NCI-H2107 (cell line): ENCODE measurements at places on chromosomes 5 and 9.

- no peak for DNase-seq
Measured at GRCh38 chr9:131393622-131394463, at the start of gene PRRC2B. PRRC2B (plus strand) TSS chr9:131394086; CDS start chr9:131430145, 36,059 bp downstream.

- DNase-seq: no peak
Measured at GRCh38 chr5:1161833-1162229, 39.6 kb upstream of the SLC6A19 start.

GRCh38 chr5:127806776-127807175 is 103.6 kb downstream of the CCDC192 start:
- DNase-seq: no peak

- DNase-seq: no peak
Measured at GRCh38 chr5:177524539-177524900, 7.8 kb upstream of the DDX41 start.

DNA sequence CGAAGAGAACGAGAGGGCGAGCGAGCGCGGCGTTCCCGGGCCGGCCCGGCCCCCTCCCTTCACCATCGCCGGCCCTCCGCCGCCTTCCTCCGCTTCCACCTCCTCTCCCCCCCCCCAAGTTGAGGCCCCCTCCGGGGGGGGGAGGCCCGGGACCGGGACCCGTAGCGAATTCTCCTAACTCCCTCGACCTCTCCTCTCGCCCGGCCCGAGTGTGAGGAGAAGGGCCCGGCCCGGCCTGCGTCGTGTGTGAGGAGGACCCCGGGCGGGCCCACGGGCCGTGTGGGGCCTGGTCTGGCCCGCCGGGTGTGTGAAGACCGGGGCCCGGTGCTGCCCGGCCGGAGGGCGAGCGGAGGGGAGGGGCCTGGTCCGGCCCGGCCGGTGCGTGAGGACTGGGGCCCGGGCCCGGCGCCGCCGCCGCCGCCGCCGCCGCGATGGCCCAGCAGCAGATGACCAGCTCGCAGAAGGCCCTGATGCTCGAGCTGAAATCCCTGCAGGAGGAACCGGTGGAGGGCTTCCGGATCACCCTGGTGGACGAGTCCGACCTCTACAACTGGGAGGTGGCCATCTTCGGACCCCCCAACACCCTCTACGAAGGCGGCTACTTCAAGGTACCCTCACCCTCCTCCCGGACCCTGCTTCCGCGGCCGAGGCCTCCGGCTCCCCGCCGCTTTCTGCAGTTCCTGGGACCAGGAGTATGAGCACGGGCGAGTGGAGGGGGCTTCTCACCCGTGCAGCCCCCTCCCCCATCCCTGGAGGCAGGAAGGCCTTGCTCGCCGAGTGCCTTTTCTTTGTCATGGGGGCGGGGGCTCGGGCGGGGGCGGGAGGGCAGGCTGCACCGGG is 587 bp downstream of the UBE2R2 start:
- DNase-seq: no peak

GRCh38 chr9:70616228-70616990 is 202.0 kb upstream of the KLF9 start:
- no peak for DNase-seq

- DNase-seq: no peak
Measured at GRCh38 chr9:7910426-7911020, 110.9 kb upstream of the DMAC1 start.

GRCh38 chr5:74673011-74673790 is 11.8 kb upstream of the HEXB start:
- DNase-seq: no peak

DNA sequence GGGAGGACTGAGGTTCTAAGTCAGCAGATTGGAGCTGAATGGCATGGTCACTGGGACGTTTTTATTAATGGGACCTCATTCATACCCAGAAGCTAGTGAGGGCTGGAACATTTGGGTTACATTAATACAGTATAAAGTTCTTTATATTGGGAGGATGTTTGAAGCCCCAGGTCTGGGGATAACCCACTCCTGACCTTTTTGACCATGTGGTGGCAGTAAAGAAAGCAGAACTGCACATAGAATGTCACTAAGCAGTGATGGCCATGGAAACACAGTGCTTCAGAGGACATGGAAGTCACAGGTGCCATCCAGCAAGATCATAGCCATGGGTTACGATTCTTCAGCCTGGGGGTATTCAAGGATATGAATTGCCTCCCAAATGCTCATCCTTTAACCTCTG is 176.0 kb downstream of the ATP10B start:
- DNase-seq: no peak

DNA sequence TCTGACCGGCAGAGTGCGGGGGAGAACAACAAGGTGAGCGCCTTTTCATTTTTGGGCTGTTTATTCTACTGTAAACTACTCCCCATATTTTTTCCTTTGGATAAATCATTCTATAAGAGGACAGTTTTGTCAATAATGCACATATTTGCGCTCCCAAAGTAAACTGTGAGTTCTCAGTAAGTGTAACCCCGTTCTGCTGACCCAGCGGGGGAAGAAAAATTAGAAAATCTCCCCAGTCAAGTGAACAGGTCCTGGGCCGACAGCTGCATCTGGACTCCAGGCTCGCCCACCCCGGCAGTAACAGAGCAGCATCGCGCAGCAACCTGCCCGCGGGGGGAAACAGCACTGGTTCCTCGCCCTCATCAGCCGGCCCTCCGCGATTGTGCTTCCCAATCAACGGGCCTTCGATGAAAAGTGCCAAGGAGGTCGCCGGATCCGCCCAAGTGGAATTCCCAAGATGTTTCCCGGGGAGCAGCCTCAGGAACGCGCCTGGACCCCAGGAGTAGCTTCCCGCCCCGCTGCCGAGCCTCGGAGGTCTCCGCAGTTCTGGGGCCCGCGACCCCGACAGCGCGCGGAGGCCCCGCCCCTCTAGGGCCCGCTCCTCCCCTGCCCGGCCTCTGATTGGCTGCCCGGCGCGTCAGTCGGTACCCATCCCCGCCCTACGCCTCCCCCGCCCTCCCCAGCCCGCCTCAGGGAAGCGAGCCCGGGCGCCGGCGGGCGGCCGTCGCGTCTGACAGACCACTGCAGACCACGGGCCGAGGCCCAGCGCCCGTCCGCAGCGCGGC is at the start of gene OTULINL:
OTULINL (plus strand) TSS at position 687 of the 785 bp plus-strand sequence. CDS start 103 bp downstream, outside the sequence.
- peak; percentile 77 for DNase-seq

- DNase-seq: no peak
Measured at GRCh38 chr5:4579679-4580078, 560.5 kb upstream of the ADAMTS16 start.

DNA sequence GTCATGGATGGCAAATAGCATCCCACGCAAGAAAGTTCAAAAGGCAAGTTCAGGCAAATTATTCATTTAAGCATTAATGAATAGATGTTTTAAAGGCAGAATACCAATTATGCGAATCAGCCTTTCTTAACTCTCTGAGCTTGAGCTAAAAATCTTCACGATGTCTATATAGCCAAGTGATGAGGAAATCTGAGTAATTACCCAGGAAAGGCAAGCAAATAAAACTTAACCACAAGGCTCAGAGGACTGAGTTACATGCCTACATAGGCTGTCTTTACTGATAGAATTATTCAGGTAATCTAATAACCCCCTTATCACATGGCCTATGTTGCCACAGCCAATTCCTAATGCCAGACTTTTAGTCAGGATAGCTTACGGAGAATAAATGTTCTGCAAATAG is 120.8 kb upstream of the MTAP start:
- no peak for DNase-seq

DNA sequence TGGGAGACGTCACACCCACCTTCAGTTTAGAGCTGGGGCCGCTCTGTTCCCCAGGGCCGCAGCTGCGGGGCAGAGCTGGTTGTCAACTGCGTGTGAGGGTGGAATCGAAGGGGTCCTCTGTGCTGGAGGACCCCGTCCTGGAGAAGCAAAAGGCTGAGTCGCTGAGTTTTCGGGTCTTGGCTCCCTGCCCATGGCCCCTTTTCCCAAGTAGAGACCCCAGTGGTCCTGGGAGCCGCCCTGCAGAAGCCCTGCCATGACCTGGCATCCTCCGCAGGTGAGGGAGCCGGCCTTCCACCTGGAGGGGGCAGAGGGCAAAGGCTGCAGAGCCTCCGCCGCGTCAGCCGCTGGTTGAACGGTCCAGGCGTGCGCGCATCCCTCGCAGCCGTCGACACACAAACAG is 90.4 kb upstream of the COL5A1 start:
- no peak for DNase-seq

- DNase-seq: no peak
Measured at GRCh38 chr5:37771203-37771611, 68.6 kb downstream of the GDNF start.

DNA sequence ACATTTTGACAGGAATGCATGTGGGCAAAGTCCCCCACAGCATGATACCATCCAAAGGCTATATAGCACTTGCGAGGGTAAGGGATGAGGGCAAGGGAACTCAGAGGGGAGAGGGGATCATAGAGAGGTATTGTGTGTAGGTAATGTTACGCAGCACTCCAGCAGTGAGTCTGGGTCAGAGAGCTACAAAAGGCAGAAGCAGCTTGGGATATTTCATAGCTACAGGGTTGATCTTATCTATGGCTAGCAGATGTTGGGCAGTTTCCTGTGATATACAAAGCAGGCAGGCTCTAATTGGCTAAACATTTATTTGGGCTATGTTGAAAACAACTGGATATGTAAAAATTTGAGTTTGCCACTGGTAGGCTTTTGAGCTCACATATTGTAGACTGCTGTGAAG is 17.8 kb upstream of the SLCO4C1 start:
- no peak for DNase-seq

- DNase-seq: no peak
Measured at GRCh38 chr5:32031089-32031488, 143.0 kb downstream of the GOLPH3 start.

- DNase-seq: no peak
Measured at GRCh38 chr5:35540002-35540401, 77.7 kb upstream of the SPEF2 start.

DNA sequence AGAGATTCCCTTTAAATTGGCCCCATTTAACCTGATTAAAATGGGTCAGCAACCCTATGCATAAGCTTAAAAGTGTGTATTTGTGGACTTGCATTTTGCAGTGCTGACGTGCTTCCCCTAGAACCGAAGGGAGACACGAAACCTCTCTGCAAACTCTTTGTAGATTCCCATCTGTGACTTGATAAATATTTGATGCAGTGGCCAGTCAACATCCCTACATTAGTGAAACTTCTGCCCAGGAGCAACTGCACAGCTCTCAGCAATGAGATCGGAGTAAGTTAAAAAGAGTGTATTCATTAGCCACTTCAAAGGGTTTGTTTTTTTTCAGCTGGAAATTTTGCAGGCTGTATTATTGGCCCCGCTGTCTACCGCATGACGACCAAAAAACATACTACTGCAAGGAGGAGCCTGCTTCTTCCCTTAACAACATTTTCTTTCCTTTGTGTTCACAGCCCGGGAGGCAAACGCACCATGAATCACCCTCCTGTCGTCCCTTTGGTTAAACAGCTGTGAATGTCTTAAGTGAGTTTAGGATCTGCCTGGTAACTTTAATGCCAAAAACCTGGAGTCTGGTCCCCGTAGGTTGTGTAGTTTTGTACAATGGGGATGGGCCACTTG is 38.0 kb upstream of the TCERG1 start:
- no peak for DNase-seq

DNA sequence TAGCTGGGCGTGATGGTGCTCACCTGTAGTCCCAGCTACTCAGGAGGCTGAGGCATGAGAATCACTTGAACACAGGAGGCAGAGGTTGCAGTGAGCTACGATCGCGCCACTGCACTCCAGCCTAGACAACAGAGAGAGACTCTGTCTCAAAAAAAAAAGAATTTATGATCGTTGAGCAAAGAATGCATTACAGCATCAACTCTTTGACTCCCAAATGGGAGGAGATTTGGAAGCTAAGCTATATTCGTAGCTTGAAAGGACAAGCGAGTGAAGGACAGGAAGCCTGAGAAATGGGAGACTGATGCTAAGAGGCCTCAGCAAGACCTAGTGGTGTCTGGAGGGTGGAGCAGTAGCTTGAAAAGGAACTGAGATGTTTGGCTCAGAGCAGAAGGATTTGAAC is 10.3 kb upstream of the CCIN start:
- no peak for DNase-seq

DNA sequence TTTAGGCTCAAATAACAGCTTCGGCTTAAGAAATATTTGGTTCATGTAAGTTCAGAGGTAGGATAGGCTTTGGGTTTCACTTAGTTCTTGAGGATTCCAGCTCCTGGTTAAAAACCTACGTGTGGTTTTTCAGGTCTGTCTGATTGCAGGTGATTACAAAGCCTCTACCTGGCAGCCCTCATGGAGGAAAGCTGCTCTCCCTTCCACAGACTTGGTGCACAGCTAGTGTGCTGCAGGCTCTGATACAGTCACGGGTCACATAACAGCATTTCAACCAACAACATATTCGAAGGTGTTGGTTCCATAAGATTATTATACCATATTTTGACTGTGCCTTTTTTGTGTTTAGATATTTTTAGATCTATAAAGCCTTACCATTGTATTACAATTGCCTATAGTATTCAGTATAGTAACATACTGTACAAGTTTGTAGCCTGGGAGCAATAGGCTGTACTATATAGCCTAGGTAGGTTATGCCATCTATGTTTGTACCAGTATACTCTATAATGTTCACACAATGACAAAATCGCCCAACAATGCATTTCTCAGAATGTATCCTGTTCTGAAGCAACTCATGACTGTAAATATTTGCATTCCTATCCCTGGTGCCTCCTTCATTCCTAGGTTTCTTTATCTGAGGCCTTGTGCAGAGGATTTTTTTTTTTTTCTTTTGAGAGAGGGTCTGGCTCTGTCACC is 8.0 kb upstream of the DCP2 start:
- no peak for DNase-seq

- DNase-seq: no peak
Measured at GRCh38 chr5:82346399-82347165, 68.4 kb upstream of the RPS23 start.

- DNase-seq: no peak
Measured at GRCh38 chr5:154205441-154206117, 15.0 kb downstream of the GALNT10 start.

DNA sequence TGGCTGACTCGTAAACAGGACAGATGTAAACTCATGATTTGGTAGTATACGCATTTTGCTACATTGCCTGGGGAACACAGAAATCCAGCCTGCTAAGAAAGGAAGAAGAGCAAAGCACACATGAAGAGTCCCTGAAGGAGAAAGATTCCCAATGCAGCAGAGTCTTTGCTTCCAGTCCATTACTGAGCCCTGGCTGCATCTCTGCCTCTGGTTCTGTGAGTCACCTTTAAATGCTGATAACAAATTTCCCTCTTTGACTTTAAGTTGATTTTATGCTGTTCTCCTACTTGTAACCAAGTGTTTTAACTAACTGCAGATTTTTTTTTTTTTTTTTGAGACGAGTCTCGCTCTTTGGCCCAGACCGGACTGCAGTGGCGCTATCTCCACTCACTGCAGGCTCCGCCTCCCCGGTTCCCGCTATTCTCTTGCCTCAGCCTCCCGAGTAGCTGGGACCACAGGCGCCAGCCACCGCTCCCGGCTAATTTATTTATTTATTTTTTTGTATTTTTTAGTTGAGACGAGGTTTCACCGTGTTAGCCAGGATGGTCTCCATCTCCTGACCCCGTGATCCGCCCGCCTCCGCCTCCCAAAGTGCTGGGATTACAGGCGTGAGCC is 8.5 kb upstream of the PRXL2C start:
- DNase-seq: no peak

- no peak for DNase-seq
Measured at GRCh38 chr9:137049544-137050449, 3.8 kb upstream of the NPDC1 start.

- no peak for DNase-seq
Measured at GRCh38 chr5:158898185-158899177, 201.2 kb downstream of the EBF1 start.
